ENCODE measurements at places on chromosomes 12 and 14. TPM values are rescaled to one million over a fixed set of nuclear protein-coding genes. Genes with fewer than 3 reads are reported as not detected.

Gene FSCB
- total RNA-seq = not detected

Gene DRAM1
- total RNA-seq = 6.8 TPM

Gene TEX52
- not detected for total RNA-seq

DNA sequence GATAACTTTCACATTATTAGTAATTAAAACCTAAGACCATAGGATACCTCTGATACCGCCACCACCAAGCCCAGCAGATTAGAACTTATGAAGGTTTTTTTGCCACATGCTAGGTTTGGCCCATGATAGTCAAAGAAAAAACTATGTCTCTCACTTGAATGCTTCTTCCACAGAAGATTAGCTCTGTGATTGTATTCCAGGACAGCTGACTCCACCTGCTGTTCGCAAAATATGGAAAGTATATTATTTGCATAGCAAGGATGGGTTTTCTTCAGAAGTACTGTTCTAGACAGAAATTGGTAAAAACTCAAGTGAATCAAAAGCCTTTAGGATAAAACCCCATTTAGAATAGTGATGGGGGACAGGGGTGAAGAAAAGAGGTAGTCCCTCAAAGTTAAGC is 42.2 kb downstream of the PPFIBP1 start:
- no peaks in the 10 kb centered on the region for H3K27me3 ChIP-seq
- no peak for DNase-seq
- H3K36me3 ChIP-seq = no peaks in the 10 kb centered on the region
- H3K4me1 ChIP-seq = peaks cover 19% of the 10 kb centered on the region

DNA sequence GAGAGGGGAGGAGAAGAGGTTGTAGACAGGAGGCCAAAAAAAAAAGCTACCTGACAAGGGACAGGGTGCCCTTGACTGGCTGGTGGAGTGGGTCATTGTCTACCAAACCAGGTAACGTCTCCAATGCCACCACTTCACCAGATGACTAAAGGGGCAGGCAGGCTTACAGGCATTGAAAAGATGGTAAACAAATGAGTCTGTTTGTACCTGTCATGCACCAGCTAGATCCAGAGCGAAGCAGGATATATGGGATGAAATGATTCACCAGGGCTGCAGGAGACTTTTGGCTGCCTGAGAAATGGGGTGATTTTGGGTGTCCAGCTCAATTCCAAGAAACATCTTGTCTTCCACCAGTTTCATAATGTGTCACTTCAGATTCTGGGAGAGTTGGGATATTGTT is 4.0 kb downstream of the C12orf54 start:
- no peaks in the 10 kb centered on the region for H3K36me3 ChIP-seq
- no peaks in the 10 kb centered on the region for H3K27me3 ChIP-seq
- DNase-seq = no peak
- H3K4me1 ChIP-seq = no peaks in the 10 kb centered on the region
- H3K27ac ChIP-seq = no peak overlapping the region
- no peak overlapping the region for H3K4me3 ChIP-seq

DNA sequence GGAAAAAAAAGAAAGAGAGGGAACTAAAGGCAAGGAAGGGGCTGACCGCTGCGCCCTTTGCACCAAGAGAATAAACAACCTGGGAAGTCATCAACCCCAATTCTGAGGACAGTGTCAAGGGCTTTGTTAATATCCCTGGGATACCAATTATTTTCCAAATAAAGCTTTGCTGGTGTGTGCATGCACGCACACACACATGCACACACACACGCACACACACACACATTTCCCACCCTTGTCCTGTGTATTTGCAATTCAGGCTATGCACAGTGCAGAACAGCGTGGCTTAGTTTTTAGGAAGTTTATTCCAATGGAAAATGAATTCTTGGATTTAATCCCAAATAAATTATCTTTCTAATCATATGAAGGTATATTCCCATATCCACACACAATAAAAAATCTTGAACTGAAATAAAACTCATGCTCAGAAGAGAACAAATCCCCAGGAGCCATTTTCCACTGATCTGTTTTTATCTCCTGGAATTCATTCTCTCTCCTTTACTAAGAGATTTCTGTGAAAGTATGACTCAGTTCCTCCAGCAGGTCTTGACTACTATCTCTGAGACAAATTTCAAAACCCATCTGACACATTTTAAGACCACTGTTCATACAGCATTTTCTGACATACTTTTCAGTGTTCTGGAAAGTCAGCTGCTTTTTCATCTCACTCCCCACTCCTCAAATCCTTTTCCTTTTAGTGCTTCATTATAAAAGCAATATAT is 334.4 kb upstream of the ATP2B1 start:
- H3K27ac ChIP-seq = no peak overlapping the region
- no peaks in the 10 kb centered on the region for H3K36me3 ChIP-seq
- no peaks in the 10 kb centered on the region for H3K27me3 ChIP-seq
- no peak overlapping the region for H3K4me3 ChIP-seq
- H3K4me1 ChIP-seq = no peaks in the 10 kb centered on the region

DNA sequence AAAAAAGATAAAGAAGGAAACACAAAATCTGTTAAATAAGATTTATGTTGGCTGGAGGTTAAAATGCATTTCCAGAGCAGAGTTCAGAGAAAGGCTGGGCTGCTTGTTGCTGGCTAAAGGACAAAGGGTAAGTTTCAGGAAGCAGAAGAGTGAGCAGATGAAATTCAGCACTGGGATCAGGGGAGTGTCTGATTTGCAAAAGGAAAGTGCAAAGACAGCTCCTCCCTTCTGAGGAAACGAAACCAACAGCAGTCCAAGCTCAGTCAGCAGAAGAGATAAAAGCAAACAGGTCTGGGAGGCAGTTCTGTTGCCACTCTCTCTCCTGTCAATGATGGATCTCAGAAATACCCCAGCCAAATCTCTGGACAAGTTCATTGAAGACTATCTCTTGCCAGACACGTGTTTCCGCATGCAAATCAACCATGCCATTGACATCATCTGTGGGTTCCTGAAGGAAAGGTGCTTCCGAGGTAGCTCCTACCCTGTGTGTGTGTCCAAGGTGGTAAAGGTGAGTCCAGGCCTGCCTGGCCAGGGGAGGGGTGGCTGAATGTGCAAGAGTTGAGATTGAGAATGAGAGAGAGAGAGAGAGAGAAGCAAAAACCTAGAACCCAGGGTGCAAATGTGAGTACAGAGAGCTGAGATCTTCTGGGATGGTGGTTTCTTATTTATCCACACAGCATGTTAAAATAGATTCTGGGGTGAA is at the start of gene OAS1:
Gene OAS1, plus strand, starts transcription at position 251 of the 703 bp plus-strand sequence. Its CDS starts 78 bp downstream, at position 329.
- H3K27ac ChIP-seq = no peak within 1 kb of the TSS
- DNase-seq = no peak
- H3K27me3 ChIP-seq = no peaks in the 10 kb centered on the region
- H3K4me1 ChIP-seq = no peaks in the 10 kb centered on the region
- peak within 1 kb of the TSS; percentile 61 for H3K4me3 ChIP-seq
